Neural progenitor cell (in vitro differentiated cells): ENCODE measurements at places on chromosomes 5 and 9.

GRCh38 chr9:136748666-136749611 lies 614 bp upstream of the LCN6 start:
- no peak for DNase-seq
- no peak overlapping the region for H3K4me3 ChIP-seq
- H3K4me1 ChIP-seq = no peaks in the 10 kb centered on the region
- H3K27ac ChIP-seq = no peak overlapping the region
- H3K36me3 ChIP-seq = no peaks in the 10 kb centered on the region

DNA sequence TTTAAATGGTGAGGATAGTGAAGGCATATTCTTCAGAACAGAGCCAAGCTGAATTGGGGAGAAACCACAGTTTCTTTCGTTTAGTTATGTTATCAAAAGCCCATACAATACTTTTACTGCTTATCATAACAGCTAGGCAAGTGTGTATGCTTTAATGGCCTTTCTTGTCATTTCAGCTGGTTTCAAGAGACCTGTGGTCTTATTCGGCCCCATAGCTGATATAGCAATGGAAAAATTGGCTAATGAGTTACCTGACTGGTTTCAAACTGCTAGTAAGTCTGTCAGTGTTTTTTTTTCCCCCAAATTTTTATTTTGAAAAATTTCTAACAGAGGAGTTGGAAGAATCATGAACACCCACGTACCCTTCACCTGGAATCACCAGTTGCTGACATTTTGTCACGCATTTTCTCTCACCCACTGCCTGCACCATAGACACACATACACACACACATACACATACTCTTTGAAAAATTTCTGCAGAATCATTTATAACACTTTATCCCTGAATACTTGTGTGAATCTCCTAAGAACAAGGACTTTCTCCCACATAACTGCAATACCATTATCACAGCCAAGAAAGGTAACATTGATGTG lies 63.7 kb downstream of the TJP2 start:
- DNase-seq = no peak
- no peaks in the 10 kb centered on the region for H3K27me3 ChIP-seq
- H3K4me1 ChIP-seq = no peaks in the 10 kb centered on the region
- no peak overlapping the region for H3K4me3 ChIP-seq

DNA sequence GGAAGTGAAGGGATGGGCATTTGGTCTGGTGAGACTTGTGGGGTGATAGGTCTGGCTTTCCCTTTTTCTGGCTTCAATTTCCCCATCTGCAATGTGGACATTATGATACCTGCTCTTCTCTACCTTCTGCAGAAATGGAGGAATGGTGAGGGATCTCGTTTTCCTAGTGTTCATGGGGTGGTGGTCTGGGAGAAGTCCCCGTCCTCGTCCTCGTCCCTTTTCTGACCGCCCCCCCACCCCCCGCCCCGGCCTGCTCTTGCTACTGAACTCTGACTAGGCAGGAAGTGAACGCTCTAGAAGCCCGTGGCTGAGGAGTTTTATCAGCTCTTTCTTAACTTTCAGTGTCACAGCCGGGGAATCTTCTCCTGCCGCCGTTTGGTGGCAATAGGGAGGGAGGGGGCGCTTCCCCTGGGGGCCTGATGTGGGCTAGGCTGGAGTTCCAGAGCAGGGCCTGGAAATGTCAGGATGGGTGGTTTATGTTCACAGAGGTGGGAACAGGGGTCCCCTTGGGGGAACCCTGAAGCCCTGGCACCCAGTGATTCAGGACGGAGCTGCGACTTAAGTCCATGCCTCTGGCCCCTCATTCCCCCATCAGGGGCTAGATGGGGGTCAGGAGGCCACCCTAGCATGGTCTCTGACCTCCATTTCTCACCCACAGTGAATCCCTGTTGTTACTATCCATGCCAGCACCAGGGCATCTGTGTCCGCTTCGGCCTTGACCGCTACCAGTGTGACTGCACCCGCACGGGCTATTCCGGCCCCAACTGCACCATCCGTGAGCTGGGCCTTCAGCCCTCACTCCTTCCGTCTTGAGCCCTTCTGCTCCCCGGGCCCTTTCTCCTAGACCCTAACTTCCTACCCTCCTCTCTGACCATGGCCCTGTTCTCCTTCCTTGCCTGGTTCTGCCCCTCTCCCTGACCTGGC lies 6.7 kb downstream of the PTGS1 start:
- peaks cover 24% of the 10 kb centered on the region for H3K4me1 ChIP-seq
- DNase-seq = no peak
- peaks cover 19% of the 10 kb centered on the region for H3K27me3 ChIP-seq
- no peaks in the 10 kb centered on the region for H3K36me3 ChIP-seq
- H3K4me3 ChIP-seq = no peak overlapping the region

GRCh38 chr9:129725795-129726251 lies 27.0 kb downstream of the PTGES start:
- H3K4me3 ChIP-seq = no peak overlapping the region
- H3K4me1 ChIP-seq = peaks cover 6% of the 10 kb centered on the region
- no peaks in the 10 kb centered on the region for H3K27me3 ChIP-seq
- H3K36me3 ChIP-seq = no peaks in the 10 kb centered on the region

- no peak overlapping the region for H3K4me3 ChIP-seq
- no peak overlapping the region for H3K27ac ChIP-seq
- no peak for DNase-seq
- peaks cover 30% of the 10 kb centered on the region for H3K36me3 ChIP-seq
Observed at GRCh38 chr9:131475111-131475955, 27.4 kb upstream of the POMT1 start.

- H3K4me3 ChIP-seq = no peak overlapping the region
- peaks cover 6% of the 10 kb centered on the region for H3K4me1 ChIP-seq
- H3K27ac ChIP-seq = no peak overlapping the region
- no peaks in the 10 kb centered on the region for H3K27me3 ChIP-seq
Observed at GRCh38 chr5:68021916-68022315, 193.6 kb upstream of the PIK3R1 start.

GRCh38 chr5:151245680-151246219 lies 7.2 kb upstream of the GM2A start:
- H3K27me3 ChIP-seq = no peaks in the 10 kb centered on the region
- H3K27ac ChIP-seq = no peak overlapping the region
- no peak overlapping the region for H3K4me3 ChIP-seq
- no peaks in the 10 kb centered on the region for H3K36me3 ChIP-seq
- H3K4me1 ChIP-seq = no peaks in the 10 kb centered on the region

GRCh38 chr9:2800394-2801179 lies 43.3 kb downstream of the PUM3 start:
- no peak overlapping the region for H3K27ac ChIP-seq
- no peaks in the 10 kb centered on the region for H3K27me3 ChIP-seq
- H3K36me3 ChIP-seq = peaks cover 6% of the 10 kb centered on the region
- DNase-seq = peak; percentile 57

- no peak for DNase-seq
- no peak overlapping the region for H3K4me3 ChIP-seq
- no peaks in the 10 kb centered on the region for H3K27me3 ChIP-seq
Observed at GRCh38 chr5:122561209-122561608, 213.7 kb upstream of the SNX2 start.

DNA sequence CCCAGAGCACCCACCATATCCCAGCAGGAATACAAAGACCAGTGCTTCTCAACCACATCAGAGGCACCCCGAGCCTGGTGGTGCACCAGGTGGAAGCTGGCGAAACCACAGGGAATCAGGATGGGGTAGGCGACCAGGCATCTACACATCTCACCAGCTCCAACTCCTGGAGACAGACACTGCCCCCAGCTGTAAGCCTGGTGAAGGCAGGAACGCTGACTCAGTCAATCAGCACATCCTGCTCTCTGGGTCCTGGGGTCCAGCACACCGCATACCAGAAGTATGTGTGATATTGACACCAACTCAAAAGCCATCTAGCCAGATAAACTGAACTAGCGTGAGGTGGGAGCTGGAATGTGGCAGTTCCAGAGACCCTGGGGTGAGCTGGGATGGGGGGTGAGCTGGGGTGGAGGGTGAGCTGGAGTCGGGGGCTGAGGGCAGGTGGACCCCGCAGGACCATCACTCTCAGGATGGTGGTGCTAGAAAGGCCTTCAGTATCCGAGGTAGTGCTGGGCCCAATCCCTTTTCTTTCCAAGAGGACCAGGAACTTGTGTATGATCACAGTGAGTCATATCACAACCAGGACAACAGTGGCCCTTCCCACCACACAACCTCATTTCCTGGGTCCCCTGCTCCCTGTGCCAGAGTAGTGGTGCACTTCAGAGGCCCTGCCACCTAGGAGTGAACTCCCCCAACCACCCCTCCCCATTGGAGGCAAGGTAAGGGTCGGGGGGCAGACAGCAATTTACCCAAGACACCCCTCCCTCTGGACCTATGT lies 2.5 kb downstream of the DBN1 start:
- H3K36me3 ChIP-seq = peaks cover 6% of the 10 kb centered on the region
- peak overlapping the region; percentile 70 for H3K27ac ChIP-seq
- peaks cover 38% of the 10 kb centered on the region for H3K4me1 ChIP-seq
- no peaks in the 10 kb centered on the region for H3K27me3 ChIP-seq

DNA sequence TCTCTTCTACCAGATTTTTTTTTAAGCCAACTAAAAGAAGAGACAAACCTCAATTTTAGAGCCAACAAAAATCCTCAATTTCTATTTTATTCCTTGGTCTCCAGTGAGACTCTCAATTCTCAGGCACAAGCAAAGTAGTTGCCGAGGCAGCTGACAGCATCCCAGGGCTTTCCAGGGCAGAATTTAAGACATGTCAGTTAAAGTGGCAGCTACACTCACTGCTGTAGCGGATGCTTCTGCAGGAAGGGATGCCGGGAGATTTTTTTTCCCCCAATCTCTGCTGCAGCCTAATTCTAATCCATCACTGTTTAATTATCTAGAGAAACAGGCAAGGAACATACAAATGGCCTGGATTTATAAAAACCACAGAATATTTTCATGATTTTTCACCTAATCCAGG lies 57.0 kb downstream of the TTC39B start:
- H3K36me3 ChIP-seq = no peaks in the 10 kb centered on the region
- peak; percentile 35 for DNase-seq
- H3K27ac ChIP-seq = peak overlapping the region; percentile 0
- peak overlapping the region; percentile 4 for H3K4me3 ChIP-seq
- H3K4me1 ChIP-seq = peaks cover 22% of the 10 kb centered on the region

DNA sequence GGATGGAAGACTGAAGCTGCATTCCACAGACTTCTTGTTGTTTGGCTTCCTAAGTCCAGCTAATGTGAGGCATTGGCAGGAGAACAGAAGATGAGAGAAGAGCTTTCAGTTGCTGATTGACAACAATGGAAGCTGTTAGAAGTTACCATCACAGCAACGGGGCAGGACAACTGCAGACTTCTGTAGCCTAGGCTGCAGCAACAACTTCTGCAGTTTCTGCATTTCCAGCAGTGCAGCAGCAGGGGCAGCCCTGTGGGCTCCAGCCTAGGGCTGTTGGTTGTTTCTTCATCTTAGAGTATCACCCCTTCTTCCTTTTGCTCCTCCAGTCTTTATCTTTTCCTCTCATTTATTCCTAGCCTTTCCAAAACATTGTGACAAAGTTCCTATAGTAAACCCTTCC lies 528.8 kb upstream of the PTGER4 start:
- H3K4me3 ChIP-seq = no peak overlapping the region
- no peak overlapping the region for H3K27ac ChIP-seq
- no peak for DNase-seq
- H3K27me3 ChIP-seq = no peaks in the 10 kb centered on the region
- no peaks in the 10 kb centered on the region for H3K4me1 ChIP-seq
- no peaks in the 10 kb centered on the region for H3K36me3 ChIP-seq

DNA sequence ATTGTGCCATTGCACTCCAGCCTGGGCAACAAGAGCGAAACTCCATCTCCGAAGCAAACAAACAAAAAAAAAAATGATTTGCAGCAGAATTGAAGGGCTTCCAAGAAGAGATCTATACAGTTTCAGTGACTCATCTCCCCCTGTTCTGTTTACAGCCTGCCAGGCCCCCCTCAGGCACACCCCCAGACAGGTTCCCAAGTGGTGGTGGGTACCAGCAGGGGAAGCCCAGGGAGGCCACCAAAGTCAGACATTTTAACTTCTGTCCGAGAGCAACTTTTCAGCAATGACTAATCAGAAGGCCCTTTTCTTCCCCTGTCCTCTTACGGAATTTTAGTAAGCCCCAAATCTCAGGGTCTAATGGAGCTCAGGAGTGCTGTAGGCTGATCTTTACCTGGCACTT lies 98.7 kb downstream of the PAX5 start:
- no peak overlapping the region for H3K4me3 ChIP-seq
- no peak for DNase-seq
- H3K36me3 ChIP-seq = no peaks in the 10 kb centered on the region
- peaks cover 4% of the 10 kb centered on the region for H3K4me1 ChIP-seq
- no peaks in the 10 kb centered on the region for H3K27me3 ChIP-seq

- no peak overlapping the region for H3K4me3 ChIP-seq
- no peak for DNase-seq
- H3K27me3 ChIP-seq = no peaks in the 10 kb centered on the region
- no peak overlapping the region for H3K27ac ChIP-seq
- no peaks in the 10 kb centered on the region for H3K36me3 ChIP-seq
- H3K4me1 ChIP-seq = peaks cover 39% of the 10 kb centered on the region
Observed at GRCh38 chr5:173970878-173971650, 17.9 kb upstream of the C5orf47 start.

DNA sequence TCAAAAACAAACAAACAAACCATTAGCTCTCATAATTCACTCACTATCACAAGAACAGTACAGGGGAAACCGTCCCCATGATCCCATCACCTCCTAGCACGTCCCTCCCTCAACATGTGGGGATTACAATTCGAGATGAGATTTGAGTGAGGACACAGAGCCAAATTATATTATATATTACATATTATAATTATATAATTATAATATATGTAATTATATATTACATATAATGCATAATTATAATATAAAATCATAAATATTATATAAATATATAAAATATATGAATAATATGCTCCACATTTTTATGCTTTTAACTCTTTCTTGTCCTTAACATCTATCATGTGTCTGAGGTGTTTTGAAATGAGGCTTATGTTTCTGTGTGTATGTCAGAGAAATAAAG lies 3.4 kb upstream of the C9 start:
- H3K27me3 ChIP-seq = no peaks in the 10 kb centered on the region
- no peak for DNase-seq
- H3K36me3 ChIP-seq = no peaks in the 10 kb centered on the region
- H3K4me1 ChIP-seq = no peaks in the 10 kb centered on the region
- no peak overlapping the region for H3K27ac ChIP-seq
- H3K4me3 ChIP-seq = no peak overlapping the region

DNA sequence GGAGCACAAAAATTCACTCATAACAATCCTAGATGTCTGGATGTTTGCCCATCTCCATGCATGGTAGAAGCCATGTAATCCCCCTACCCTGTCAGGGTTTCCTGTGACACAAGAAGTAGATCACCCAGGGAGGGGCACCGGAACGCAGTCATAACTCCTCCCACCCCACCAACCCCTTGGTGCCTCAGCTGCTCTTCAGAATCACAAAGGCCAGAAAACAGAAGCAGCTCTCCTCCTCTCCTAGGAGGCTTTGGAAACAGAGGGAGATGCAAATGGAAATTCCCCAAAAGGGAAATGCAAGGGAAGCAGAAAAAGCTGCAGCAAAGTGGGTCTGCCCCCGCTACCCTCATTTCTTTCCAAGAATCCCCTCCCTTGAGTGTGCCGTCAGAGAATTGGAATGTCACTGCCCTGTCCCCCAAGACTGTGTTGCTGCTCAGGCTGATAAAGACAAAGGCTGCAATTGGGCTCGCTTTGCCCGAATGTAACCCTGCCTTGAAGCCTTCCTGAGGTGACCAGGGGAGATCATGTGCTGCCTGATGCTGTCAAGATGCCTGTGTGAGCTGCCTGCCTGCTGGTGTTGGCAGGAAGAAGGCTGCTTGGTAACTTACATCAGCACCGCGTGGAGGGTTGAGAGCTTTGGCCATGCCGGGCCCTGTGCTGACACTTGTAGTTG lies 65.5 kb upstream of the ABCA1 start:
- peaks cover 39% of the 10 kb centered on the region for H3K4me1 ChIP-seq
- H3K36me3 ChIP-seq = no peaks in the 10 kb centered on the region
- peak overlapping the region; percentile 41 for H3K27ac ChIP-seq
- peak; percentile 85 for DNase-seq

- no peaks in the 10 kb centered on the region for H3K27me3 ChIP-seq
- H3K4me3 ChIP-seq = no peak overlapping the region
- DNase-seq = no peak
- no peaks in the 10 kb centered on the region for H3K36me3 ChIP-seq
- no peak overlapping the region for H3K27ac ChIP-seq
Observed at GRCh38 chr5:53071298-53071697, 38.3 kb downstream of the MOCS2 start.
